Activated CD8-positive, alpha-beta memory T cell treated with anti-CD3 and anti-CD28 coated beads, Interleukin-2, amount 10 ng/mL, durations not matched to agents 7 days and 5 days (primary cell): ENCODE measurements at places on chromosomes 16 and 17. TPM values are rescaled to one million over a fixed set of nuclear protein-coding genes. Genes with fewer than 3 reads are reported as not detected.

- no peaks in the 10 kb centered on the region for H3K27me3 ChIP-seq
- no peaks in the 10 kb centered on the region for H3K36me3 ChIP-seq
- no peak overlapping the region for H3K4me3 ChIP-seq
- H3K4me1 ChIP-seq, result peaks cover 3% of the 10 kb centered on the region
- DNase-seq, result no peak
Measured at GRCh38 chr16:12340151-12340733, 363.7 kb downstream of the SNX29 start.

DNA sequence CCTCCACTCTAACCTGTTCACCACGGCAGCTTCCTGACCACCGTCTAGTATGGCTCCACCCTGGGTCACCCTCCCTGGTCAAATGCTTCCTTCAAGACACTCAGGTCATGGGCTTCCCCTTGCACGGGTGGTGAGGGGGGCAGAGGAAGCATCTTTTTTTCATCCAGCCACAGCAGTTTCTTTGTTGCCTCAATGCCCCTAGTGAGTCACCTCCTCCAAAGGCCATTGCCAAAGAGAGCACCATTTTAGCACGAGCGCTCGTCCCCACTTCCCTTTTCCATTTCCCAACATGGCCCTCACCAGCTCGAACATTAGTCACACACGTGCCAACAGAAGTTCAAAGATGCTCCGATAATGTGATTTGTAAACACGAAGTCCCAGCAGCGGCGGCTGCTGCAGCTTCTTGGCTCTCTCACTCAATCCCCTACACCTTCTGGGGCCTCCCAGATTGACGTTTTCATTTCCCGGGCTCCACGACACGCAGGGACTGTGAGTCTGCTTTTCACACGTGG is 134.6 kb downstream of the GAS7 start:
- peaks cover 4% of the 10 kb centered on the region for H3K4me1 ChIP-seq
- no peak overlapping the region for H3K4me3 ChIP-seq
- no peaks in the 10 kb centered on the region for H3K27me3 ChIP-seq

DNA sequence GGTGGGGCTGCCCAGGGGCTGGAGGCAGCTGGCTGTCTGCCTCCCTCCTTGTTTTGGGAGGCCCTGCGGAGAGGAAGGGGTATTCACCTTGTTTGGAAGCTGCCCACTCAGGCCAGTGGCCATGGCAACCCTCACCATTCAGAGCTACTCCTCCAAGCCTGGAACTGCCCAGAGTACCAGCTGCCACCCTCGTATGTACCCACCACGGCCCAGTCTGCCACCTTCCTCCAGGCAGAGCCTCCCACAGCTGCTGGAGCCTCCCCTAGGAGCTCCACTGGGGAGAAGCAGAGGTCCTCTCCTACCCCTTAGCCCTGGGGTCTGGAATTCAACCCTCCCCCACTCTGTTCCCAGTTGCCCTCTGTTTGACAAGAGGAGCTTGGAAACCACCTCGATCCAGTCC is 90.7 kb downstream of the AXIN2 start:
- no peaks in the 10 kb centered on the region for H3K36me3 ChIP-seq
- no peak overlapping the region for H3K27ac ChIP-seq
- no peak for DNase-seq

GRCh38 chr17:8572764-8573163 is 57.8 kb downstream of the MYH10 start:
- H3K4me1 ChIP-seq, result peaks cover 2% of the 10 kb centered on the region
- no peak overlapping the region for H3K27ac ChIP-seq
- H3K36me3 ChIP-seq, result no peaks in the 10 kb centered on the region
- no peak overlapping the region for H3K4me3 ChIP-seq
- DNase-seq, result no peak

- no peaks in the 10 kb centered on the region for H3K36me3 ChIP-seq
- no peaks in the 10 kb centered on the region for H3K27me3 ChIP-seq
- no peak overlapping the region for H3K27ac ChIP-seq
- H3K4me1 ChIP-seq, result no peaks in the 10 kb centered on the region
- no peak for DNase-seq
Measured at GRCh38 chr16:62224646-62225209, 188.5 kb upstream of the CDH8 start.

- peak overlapping the region; percentile 15 for H3K4me3 ChIP-seq
- no peaks in the 10 kb centered on the region for H3K27me3 ChIP-seq
- DNase-seq, result no peak
- peak overlapping the region; percentile 54 for H3K27ac ChIP-seq
- H3K36me3 ChIP-seq, result peaks cover 3% of the 10 kb centered on the region
- peaks cover 70% of the 10 kb centered on the region for H3K4me1 ChIP-seq
Measured at GRCh38 chr16:8943966-8944759, 19.5 kb downstream of the USP7 start.

DNA sequence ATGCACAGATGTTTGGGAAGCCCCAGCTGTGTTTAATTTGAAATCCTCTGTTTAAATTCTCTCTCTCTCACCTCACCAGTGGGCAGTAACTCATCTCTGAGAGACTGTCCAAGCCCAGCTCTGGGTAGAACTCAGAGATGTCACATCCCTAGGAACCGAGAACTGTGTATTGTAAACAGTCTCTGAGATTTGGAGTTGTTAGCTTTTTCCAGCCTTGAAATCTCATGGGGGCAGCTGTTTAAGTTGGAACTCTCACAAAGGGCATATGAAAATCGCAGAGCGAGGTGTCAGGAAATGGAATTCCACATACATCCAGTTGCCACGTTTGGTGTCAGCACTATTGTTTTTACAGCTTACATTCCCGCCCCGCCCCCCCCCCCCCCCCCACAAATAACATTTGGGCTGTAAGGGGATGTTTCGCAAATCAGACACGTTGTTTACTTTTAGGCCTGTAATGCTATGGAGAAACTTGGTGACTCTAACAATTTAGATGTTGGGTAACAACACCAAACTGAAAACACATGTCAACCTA is 34.3 kb downstream of the VPS35L start:
- H3K4me1 ChIP-seq, result no peaks in the 10 kb centered on the region
- no peak overlapping the region for H3K4me3 ChIP-seq
- H3K27me3 ChIP-seq, result no peaks in the 10 kb centered on the region

DNA sequence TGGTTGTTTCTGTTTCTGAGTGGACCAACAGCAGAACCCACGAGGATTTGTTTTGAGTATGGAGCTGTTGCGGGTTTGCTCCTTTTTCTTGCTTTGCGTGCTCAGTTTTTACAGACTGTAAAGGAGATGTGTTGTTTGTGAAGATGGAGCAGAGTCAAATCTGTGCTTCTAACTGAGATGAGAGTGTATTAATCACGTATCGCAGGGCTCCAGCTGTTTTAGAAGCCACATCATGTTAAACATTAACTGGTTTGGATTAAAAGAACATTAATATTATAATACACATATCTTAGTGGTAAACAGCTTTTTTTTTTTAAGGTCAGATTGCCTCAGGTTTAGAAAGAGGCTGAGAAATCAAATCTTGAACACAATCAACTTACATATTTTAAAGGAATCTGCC is 69.4 kb downstream of the YPEL2 start:
- DNase-seq, result no peak
- H3K4me1 ChIP-seq, result peaks cover 9% of the 10 kb centered on the region
- no peak overlapping the region for H3K4me3 ChIP-seq
- peaks cover 17% of the 10 kb centered on the region for H3K36me3 ChIP-seq
- H3K27ac ChIP-seq, result no peak overlapping the region

DNA sequence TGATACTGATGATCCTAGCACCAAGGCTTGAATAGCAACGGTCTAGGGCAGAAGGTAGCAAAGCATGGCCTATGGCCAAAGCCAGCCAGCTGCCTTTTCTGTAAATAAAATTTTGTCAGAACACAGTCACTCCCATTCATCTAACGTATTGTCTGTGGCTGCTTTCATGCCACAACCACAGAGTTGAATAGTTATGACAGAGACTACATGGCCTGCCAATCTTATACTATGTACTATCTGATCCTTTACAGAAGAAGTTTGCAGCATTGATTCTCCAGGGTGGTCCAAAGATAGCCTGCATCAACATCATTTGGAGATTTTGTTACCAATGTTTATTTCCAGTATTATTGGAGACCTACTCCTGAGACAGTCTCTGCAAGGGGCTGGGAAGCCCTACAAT is 19.9 kb upstream of the MMD start:
- H3K4me1 ChIP-seq, result peaks cover 10% of the 10 kb centered on the region
- H3K36me3 ChIP-seq, result no peaks in the 10 kb centered on the region
- H3K27me3 ChIP-seq, result peaks cover 2% of the 10 kb centered on the region
- no peak for DNase-seq

GRCh38 chr16:85187002-85187401 is 74.7 kb upstream of the CIBAR2 start:
- no peak for DNase-seq
- H3K4me3 ChIP-seq, result no peak overlapping the region
- no peaks in the 10 kb centered on the region for H3K36me3 ChIP-seq
- peaks cover 9% of the 10 kb centered on the region for H3K27me3 ChIP-seq

- peaks cover 2% of the 10 kb centered on the region for H3K27me3 ChIP-seq
- H3K4me1 ChIP-seq, result peaks cover 12% of the 10 kb centered on the region
- H3K27ac ChIP-seq, result no peak overlapping the region
- H3K4me3 ChIP-seq, result no peak overlapping the region
- H3K36me3 ChIP-seq, result no peaks in the 10 kb centered on the region
Measured at GRCh38 chr16:26649381-26650045, 417.2 kb upstream of the C16orf82 start.

DNA sequence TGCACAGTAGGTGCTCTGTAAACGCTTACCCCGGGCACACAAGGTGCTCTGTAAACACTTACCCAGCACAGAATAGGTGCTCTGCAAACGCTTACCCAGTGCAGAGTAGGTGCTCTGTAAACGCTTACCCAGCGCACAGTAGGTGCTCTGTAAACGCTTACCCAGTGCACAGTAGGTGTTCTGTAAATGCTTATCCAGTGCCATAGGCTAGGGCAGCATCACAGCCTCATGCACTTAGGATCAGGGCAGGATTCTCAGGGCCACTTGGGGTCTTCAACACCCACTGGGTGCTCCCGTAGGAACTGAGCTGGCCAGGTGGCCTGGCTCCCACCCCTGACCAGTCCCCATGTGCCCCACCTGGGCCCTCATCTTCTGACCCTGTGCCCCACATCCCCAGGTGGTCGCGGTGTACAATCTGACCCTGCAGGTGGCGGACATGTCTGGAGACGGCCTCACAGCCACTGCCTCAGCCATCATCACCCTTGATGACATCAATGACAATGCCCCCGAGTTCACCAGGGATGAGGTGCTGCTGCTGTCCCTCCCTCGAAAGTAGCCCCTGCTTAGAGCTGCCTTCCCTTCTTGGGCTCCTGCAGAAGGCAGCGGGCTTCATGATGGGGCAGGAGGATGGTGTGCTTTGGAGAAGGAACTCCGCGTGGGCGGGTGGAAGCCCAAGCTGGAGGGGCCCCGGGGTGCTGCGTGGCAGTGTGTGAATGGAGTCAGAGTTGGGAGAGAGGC is 13.1 kb downstream of the SLC22A31 start:
- DNase-seq, result peak; percentile 64
- H3K27ac ChIP-seq, result no peak overlapping the region
- H3K27me3 ChIP-seq, result no peaks in the 10 kb centered on the region
- H3K4me1 ChIP-seq, result no peaks in the 10 kb centered on the region
- no peaks in the 10 kb centered on the region for H3K36me3 ChIP-seq
- no peak overlapping the region for H3K4me3 ChIP-seq

GRCh38 chr17:50797135-50797810 is 30.0 kb upstream of the ANKRD40CL start:
- no peaks in the 10 kb centered on the region for H3K27me3 ChIP-seq
- no peak overlapping the region for H3K4me3 ChIP-seq
- no peak for DNase-seq
- H3K36me3 ChIP-seq, result no peaks in the 10 kb centered on the region

DNA sequence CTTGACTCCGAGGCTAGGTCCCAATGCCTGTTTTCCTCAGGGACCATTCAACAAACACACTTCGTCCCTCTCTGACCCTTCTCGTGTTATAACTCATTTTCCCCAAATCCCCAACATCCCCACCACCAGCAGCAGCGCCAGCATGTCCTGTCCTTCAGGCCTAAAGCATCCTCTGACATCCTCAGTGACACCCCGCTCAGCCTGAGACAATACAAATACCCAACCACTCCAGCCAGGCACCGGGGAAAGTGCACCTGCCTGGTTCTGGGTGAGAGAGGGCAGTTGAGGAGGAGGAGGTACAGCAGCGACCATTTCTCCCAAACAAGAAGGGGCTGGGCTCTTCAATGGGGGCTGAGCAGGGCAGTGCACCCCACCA is 4.7 kb downstream of the MNT start:
- no peaks in the 10 kb centered on the region for H3K27me3 ChIP-seq
- peak overlapping the region; percentile 9 for H3K4me3 ChIP-seq
- H3K36me3 ChIP-seq, result peaks cover 3% of the 10 kb centered on the region
- DNase-seq, result no peak
- H3K27ac ChIP-seq, result peak overlapping the region; percentile 45
- H3K4me1 ChIP-seq, result peaks cover 47% of the 10 kb centered on the region

- no peaks in the 10 kb centered on the region for H3K36me3 ChIP-seq
- no peak overlapping the region for H3K27ac ChIP-seq
- DNase-seq, result no peak
- H3K4me3 ChIP-seq, result no peak overlapping the region
- no peaks in the 10 kb centered on the region for H3K4me1 ChIP-seq
Measured at GRCh38 chr17:64723781-64724180, 61.7 kb upstream of the SMURF2 start.

GRCh38 chr16:3173892-3174617 is 13.9 kb upstream of the OR1F1 start:
- H3K4me3 ChIP-seq, result peak overlapping the region; percentile 61
- peaks cover 86% of the 10 kb centered on the region for H3K27me3 ChIP-seq
- no peaks in the 10 kb centered on the region for H3K36me3 ChIP-seq
- no peak overlapping the region for H3K27ac ChIP-seq
- DNase-seq, result peak; percentile 58
- peaks cover 38% of the 10 kb centered on the region for H3K4me1 ChIP-seq

GRCh38 chr16:72797621-72798020 is 250.3 kb downstream of the ZFHX3 start:
- H3K4me1 ChIP-seq, result no peaks in the 10 kb centered on the region
- no peak overlapping the region for H3K27ac ChIP-seq
- DNase-seq, result no peak
- H3K4me3 ChIP-seq, result no peak overlapping the region

DNA sequence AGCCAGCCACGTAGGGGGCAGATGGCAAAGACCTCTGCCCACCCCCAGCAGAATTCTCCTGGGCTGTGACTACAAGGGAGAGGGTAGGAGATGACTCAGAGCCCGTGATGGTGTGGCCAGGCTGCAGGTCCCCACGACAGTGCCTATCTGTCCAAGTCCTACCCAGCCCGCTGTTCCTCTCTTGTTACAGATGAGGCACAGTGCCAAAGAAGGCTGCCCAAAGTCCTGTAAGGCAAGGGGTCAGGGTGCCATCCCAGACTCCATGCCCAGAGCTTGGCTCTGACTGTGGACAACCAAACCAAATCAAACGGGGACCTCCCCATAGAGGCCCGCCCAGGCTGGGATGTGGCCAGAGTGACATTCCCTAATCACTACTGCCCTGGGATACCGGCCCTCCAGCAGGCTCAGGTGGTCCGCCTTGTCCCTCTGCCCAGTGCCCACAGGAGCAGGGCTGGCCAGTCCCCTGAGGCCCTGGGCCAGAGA is 12.6 kb upstream of the BCAR1 start:
- DNase-seq, result no peak
- no peaks in the 10 kb centered on the region for H3K4me1 ChIP-seq
- H3K27ac ChIP-seq, result no peak overlapping the region
- no peaks in the 10 kb centered on the region for H3K36me3 ChIP-seq
- H3K27me3 ChIP-seq, result peaks cover 45% of the 10 kb centered on the region

- peaks cover 13% of the 10 kb centered on the region for H3K36me3 ChIP-seq
- no peaks in the 10 kb centered on the region for H3K27me3 ChIP-seq
- H3K27ac ChIP-seq, result peak overlapping the region; percentile 37
- no peak overlapping the region for H3K4me3 ChIP-seq
- H3K4me1 ChIP-seq, result peaks cover 3% of the 10 kb centered on the region
- no peak for DNase-seq
Measured at GRCh38 chr16:81696166-81696960, 82.7 kb upstream of the PLCG2 start.

Gene STX1B
- 3.6 TPM for total RNA-seq

Gene PRKCB
- 98.5 TPM for total RNA-seq

Gene KRTAP2-1
- total RNA-seq, result not detected

Gene TMEM98
- 1.2 TPM for total RNA-seq

Gene TP53TG3F
- total RNA-seq, result not detected

Gene CMTM2
- 1.1 TPM for total RNA-seq
